ENCODE measurements at places on chromosomes 5 and 9.

DNA sequence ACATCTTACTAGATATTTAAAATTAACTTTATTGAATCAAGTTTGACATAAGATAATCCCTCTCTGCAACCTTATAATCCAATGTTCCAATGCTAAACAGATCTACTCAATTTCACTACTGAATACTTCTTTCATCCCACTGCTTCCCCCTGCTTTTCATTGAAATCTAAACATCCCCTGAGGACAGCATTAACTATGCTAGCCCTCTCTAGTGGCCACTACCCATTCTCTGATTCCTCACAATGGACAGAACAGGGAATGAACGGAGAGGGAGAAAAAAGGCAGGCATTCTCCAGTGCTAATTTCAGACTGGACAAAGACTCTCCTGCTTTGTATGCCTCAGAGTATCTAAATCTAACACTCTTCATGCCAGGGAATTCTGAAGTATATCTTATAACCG lies 54.3 kb upstream of the RGS7BP start:
- DNase-seq: no peak

DNA sequence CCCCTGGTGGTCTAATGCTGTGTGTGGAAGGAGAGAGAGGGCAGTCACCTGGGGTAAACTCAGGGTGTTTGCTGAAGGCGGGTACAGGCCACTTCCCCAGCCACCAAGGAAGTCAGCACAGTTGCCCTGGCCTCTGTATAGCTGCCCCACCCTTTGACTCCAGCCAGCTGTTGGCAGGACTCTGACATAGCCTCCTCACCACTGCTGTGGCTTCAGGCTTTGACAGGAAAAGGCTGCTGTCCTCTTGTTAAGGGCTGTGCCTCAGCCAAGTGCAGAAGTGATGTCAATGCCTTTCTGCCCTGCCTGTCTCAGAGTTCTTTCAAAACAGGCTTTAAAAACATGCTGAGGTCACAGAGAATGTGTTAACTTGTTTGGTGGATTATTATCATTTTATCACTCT lies 487.2 kb upstream of the KLF4 start:
- peak; percentile 70 for DNase-seq

GRCh38 chr5:73176250-73176649 lies 3.3 kb downstream of the TMEM174 start:
- no peak for DNase-seq

DNA sequence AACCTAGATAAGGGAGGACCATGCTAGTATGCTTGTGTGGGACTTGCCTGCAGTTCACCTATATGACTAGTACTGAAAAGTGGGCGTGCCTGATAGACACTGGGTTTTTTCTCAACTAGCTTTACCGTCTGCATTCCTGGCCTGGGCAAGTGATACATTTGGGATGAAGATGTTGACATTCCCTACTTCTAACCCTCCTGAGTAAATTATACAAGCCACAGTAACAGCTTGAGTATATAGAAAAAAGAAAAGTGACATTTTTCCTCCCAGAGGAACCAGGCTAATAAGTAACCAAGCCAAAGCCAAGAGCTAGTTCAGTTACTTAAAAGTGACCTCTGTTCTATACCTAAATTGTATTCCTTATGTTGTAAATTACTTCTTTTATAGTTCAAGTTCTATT lies 153.8 kb upstream of the CYLC2 start:
- DNase-seq: no peak

DNA sequence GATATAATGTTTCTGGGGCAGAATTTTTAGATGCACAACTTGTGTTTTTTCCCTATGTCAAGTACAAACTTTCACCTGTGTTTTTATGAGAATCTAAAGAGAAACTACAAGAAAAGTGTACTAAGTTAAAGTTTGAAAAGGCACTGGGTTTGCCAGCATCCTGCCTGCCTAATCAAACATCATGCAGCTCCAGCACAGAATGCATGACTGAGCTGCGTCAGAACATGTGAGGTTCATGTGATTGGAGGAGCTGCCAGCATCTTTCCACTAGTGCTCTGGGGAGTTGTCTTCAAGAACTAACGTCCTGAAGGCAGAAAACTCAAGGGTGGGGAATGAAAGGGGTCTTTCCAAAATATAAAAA lies 46.1 kb upstream of the RIC1 start:
- no peak for DNase-seq

GRCh38 chr5:66992547-66992946 lies 204.1 kb downstream of the CD180 start:
- DNase-seq: peak; percentile 75

DNA sequence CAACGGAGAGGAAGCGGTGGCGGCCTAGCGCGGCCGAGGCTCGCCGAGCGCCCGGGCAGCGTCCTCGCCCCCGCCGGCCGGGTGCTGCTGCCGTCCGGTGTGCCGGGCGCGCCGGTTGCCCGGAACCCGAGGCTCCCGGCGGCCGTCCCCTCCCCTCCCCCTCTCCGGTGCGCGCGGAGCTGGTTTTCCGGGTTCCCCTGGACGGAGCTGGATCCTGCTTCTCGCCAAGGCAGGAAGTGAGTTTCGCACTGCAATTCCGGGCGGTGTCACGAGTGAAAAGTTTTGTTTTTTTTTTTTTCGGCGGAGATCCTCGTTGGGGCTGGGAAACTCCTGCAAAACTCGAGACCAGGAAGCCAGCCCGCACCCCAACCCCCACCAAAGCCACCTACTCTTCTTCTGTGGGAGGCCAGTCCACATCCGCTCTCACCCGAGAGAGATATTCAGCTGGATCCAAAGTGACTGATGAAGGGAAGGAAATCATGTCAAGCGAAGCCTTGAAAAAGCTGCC lies at the start of gene ERBIN:
TSS of gene ERBIN (plus strand) at position 300 of the 508 bp plus-strand sequence. CDS start 66,144 bp downstream, outside the sequence.
- peak; percentile 73 for DNase-seq
